Fibroblast of skin of back (primary cell): ENCODE measurements at places on chromosomes 2 and 18.

GRCh38 chr2:10530607-10531239, 82.6 kb upstream of the ODC1 start:
- no peak for DNase-seq

GRCh38 chr2:154945984-154946383, 247.5 kb downstream of the KCNJ3 start:
- no peak for DNase-seq

DNA sequence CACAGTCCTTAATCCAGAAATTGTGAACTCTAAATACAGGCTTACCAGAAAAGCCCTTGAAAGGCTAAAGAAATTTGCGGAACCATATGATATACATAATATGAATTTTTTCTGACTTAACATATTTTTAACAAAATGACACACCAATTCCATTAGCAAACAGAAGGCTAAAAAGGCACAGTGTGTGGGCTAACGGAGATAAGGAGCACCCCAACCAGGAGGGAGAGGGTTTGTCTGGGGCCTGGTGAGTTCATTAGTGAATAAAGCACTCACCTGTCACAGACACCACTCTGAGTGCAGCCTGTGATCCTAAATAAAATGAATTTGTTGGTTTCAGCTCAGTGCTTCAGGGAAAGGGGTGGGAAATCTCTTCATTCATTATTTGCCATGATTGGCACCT, 2.7 kb upstream of the FECH start:
- DNase-seq = no peak

DNA sequence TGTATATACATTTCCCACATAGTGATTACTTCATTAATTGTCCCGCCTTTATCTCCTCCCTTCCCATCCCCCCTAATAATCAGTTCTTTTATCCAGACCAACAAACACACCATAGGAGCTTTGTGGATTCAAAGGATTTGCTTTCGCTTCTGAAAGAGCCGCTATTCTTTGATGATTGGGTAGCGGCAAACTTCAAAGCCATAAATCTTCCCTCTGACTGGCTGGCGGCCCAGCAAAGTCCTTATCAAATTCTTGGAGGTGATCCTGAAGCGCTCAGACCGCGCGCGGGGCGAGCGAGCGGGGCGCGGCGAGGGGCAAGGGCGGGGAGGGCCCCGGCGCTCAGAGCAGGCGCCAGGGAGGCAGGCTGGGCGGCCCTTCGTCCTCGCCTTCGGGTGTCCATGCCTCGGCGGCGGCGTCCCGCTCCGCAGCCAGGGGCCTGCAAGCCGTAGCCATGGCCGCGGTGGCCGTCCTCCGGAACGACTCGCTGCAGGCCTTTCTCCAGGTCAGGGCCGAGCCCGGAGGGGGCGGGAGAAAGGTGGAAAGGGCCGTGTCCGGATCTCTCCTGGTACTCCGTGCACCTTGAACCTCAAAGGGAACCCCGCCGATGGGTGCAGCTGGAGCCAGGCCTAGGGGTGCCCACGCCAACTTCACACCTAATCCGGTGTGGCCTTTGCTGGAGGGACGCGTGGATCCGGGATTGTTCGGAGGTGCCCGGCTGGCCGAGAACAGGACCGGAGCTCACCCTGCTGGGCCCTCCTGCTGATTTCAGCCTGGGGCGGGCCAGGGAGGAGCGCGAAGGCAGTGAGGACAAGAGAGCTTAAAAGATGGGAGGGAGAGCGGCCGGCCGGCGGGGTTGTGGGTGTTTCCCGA, at the start of gene SP5:
SP5 (plus strand) TSS at position 276 of the 870 bp plus-strand sequence; CDS start at position 452, 176 bp downstream.
- peak; percentile 24 for DNase-seq

GRCh38 chr2:70104231-70105111, 17.2 kb downstream of the PCBP1 start:
- peak; percentile 83 for DNase-seq

DNA sequence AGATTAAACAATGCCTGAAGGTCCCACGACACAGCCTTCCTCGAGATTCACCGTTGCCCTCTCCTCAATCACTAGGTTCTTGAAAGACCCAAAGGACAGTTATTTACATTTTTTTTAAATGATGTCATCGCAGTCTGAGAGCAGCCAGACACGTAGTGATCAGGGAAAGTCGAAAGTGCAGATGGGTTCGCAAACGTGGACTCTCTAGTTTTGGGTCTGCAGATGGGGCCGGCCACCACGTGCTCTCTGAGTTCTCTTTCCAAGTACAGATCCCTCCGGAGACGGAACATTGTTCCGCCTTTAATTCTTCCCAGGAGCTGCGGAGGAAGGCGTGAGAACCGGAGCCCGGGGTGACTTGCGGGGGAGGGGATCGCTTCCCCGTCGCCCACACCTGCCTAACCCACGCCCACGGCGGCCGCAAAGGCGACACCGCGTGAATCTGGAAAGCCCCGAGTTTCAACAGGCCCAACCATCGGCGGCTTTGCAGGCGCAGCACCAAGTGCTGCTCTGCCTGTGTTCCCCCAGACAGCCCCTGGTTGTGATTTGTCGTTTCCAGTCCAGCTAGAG, 54.3 kb downstream of the PKDCC start:
- DNase-seq = peak; percentile 92

- DNase-seq = no peak
Observed at GRCh38 chr2:137638932-137639331, 325.3 kb upstream of the HNMT start.

DNA sequence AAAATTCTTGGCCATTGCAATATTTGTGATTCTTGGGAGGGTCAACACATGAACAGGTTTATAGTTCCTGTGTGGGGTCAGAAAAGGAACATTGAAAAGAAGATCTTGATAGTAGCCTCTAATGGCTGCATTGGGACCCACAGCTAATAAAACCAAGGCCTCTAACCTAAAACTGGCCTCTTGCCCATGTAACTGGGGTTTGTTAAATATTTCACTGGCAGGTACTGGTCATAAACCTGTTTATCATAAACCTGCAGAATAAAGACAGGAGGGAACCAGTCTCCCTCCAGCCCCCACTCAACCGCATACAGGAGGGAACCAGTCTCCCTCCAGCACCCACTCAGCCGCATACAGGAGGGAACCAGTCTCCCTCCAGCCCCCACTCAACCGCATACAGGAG, 125.3 kb downstream of the PXDN start:
- no peak for DNase-seq
